D721Med (cell line): ENCODE measurements at places on chromosomes 2 and 18.

GRCh38 chr2:196959734-196960338, 33.3 kb upstream of the PGAP1 start:
- DNase-seq: no peak

GRCh38 chr2:85421260-85422071, 3.0 kb downstream of the SH2D6 start:
- DNase-seq: no peak

GRCh38 chr18:31250902-31251301, 67.1 kb upstream of the DSG1 start:
- DNase-seq: no peak

DNA sequence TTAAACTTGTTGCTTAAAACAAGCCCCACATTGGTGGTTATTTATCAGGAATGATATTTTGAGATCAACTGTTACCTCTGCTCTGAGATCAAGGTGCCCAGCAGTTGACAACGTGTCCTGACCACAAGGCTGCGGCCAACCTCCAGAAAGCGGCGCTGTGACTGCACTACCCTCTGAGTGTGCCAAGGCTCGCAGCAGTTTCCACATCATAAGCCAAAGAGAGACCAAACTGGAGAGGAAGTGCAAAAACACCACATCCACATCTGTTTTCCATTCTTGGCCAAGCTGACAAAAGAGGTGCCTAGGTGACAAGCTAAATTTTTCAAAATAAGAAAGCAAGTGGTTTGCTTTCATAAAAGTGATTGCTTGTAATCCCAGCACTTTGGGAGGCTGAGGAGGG, 410.8 kb upstream of the POU3F3 start:
- no peak for DNase-seq

DNA sequence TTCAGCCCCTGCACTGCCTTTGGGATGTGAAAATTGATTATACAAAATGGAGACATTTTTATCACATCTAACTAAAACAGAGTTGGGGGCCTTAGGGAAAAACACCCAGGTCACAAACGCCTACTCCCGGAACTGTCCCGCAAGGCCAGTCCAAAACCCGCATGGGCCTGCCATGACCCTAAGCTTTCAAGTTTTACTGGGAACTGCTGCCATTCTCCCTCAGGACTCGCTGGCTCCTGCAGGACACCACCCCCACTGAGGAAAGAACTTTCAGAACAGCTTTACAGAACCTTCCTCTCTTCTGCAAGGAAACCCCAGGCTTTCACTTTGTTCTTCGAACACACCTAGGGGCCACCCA, 320.4 kb upstream of the HS6ST1 start:
- DNase-seq: no peak

- DNase-seq: no peak
Measured at GRCh38 chr18:1542230-1542774, 637.6 kb downstream of the ADCYAP1 start.

DNA sequence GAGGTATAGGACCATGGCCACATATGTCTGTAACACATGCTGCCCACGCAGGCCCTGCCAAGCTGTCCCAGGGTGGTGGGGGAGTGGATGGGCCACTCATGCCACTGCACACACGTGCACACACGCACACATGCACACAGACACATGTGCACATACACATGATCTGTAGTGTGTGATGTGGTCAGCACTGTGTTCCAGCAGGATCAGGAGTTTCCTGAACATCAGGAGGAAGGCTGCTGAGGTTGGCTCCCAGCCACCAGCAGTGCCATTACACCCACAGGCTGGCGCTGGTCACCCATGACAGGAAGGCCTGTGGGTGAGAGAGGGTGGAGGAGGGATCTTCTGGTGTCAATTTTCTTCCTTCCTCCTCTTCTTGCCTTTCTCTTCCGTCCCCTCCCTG, 44.7 kb downstream of the POMC start:
- no peak for DNase-seq

DNA sequence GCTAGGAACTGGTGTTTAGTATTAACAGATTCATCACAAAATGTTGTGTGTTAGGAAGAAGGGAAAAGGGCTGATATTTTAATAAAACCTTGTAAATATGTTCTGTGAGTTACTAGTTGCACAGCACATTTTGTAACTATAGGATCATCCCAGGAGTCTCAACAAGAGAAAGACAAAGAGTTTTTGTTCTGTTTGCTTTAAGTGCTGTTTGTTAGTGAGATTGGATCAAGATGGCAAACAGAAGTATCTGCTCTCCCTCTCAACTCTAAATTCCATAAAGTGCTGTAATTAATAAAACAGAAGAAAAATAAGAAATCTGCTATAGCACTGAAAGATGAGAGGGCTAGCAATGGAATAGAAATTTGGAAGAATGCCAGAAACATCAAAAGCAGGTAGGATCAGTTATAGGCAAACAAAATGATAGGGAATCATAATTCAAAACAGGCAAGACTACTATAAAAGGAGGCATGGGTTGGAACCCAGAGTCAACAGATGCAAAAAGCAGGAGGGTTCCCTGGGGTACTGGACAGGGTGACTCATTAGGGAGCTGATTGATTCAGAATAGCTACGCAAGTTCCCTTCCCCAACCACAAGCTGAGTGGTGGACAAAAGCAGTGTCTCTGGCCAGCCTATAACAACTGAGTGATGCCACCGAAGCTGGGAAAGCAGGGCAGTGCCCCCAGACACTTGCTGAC, 75.8 kb downstream of the DYNC1I2 start:
- no peak for DNase-seq

GRCh38 chr2:52074130-52074719, 1042.3 kb upstream of the NRXN1 start:
- DNase-seq: no peak

DNA sequence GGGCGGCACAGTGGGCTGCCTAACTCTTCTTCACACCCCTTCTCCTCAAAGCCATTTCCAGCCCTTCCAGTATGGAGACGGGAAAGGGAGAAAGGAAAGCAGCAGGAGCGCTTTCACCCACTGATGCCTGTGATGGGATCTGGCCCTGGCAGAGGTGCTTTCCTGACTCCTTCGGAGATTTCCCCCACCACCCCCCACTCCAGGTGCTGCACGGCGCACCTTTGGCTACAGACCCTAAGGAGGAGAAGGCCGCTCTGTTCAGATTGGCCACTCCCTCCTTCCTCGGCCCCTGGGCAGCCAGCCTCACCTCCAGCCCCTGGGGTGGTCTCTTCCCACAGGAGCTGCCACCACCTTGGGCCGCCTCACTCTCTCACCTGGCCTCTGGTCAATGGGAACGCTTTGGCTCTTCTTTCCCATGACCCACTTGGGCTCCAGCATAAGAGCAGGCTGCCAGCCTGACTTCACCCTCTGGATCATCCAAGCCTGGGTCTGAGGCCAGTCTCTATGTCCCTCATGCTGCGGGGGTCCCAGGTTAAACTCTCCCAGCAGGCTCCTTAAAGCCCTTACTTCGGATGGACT, 18.4 kb upstream of the MAL start:
- DNase-seq: no peak

GRCh38 chr2:194616334-194616733, 1040.7 kb upstream of the SLC39A10 start:
- no peak for DNase-seq
